H9 (cell line): ENCODE measurements at places on chromosomes 5 and 9. TPM values are rescaled to one million over a fixed set of nuclear protein-coding genes. Genes with fewer than 3 reads are reported as not detected.

Gene TOMM5
- 123 and 124 TPM in 2 replicates for total RNA-seq

Gene DAB2
- 2.3 and 2.7 TPM in 2 replicates for total RNA-seq

GRCh38 chr5:122007546-122007945, 45.8 kb downstream of the SRFBP1 start:
- H3K27me3 ChIP-seq = no peaks in the 10 kb centered on the region
- H3K4me1 ChIP-seq = no peaks in the 10 kb centered on the region
- no peak overlapping the region for H3K27ac ChIP-seq
- DNase-seq = no peak
- H3K4me3 ChIP-seq = no peak overlapping the region

DNA sequence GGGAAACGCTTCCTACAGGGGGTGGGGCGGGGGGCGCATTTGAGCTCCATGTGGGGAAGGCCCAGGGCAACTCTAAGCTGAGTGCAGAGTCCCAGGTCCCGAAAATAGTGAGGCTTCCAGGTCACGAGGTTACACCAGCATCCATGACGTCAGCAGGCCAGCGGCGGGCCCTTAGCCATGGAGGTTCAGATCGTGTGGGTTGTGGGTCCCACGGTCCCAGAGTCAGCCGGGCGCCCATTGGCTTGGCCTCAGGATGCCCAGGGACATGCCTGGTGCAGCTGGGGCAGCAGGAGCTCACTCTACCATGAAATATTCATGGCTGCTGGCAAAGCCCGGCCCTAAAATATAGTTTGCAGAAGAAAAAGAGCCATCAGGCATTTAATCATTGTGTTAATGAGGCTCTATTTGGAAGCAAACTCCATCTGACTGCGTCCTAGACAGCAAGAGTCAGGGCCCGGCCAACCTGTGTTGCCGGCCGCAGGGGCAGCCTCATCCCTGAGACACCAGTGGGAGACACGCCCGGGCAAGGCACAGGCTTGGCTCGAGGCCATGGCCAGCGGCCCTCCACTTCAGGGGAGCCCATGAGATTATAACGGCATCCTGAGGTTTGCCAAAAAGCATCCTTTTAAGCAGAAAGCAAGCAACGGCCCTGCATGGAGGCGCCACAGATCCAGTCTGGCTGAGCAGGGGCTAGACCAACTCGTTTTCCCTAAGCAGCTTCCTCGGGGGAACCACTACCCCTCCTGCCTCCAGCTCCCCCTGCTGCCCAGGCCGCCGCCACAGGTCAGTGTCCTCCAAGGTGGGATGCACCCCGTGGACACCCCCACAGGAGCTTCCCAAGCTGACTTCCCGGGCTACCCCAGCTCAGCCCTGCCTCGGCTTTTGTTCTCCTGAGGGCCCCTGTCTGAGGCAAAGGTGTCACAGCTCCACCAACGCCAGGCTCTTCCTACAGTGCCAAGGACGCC, 108.9 kb upstream of the PPP1R26 start:
- H3K27ac ChIP-seq = no peak overlapping the region
- peaks cover 5% of the 10 kb centered on the region for H3K36me3 ChIP-seq
- H3K4me1 ChIP-seq = peaks cover 3% of the 10 kb centered on the region
- H3K27me3 ChIP-seq = no peaks in the 10 kb centered on the region
- peak; percentile 44 for DNase-seq

DNA sequence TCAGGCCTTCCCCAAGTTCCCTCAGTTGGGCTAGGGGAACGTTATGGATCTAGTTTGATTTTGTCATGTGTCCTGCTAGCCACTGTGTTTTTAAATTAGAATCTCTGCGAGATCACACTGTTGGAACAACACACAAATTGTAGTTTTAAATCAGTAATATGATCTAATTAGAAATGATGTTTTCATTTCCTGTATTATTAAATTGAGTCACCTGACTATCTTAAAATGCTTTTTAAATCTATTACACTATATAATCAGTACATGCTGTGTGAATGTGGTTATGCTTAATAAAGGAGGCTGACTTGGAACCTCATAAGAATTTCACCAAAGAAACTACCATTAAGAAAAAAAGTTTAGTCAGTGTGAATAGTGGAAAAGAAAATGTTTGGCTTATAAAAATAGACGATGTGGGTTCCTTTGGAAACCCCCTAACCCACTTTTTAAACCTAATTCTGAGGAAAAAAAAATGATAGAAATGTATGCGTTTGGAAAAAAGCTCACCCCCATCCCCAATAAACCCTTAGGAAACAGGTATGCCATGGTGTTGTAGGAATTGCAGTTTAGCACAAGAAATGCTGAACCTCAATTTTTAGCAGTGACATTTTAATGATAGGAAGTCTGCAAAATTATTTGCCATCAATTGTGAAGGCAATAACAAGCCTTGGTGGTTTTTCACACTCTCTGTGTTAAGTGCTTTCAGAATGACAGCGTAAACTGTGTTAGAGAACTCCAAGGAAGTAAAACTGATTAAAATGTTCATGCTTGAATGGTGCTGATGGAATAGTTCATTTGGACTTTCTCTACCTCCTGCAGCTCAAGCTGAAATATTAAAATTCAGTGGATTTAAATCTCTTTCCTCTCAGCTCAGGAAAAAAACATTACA, 59.0 kb downstream of the TLE4 start:
- no peak for DNase-seq
- no peaks in the 10 kb centered on the region; the same call in none of the 2 replicates for H3K4me1 ChIP-seq
- H3K4me3 ChIP-seq = no peak overlapping the region

DNA sequence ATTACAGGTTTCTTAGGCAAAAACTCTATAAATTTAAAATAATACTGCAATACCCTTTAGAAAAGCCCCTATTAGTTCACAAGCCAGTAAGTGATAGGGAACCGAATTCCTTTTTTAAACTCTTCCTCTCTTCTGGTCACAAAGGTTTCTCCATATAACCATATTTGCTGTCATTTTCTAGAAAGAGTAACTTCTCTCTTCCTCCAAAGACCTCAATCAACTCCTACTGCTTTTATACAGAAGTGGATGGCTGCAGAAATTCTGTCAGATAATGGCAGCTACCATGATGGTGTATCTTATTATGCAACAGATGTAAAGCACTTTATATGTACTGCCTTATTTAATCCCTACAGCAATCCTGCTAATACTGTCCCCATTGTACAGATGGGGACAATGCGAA, 6.2 kb downstream of the TUT7 start:
- H3K27me3 ChIP-seq = no peaks in the 10 kb centered on the region
- H3K4me1 ChIP-seq = peaks cover 3% of the 10 kb centered on the region; the same call in 1 of the 2 replicates
- H3K27ac ChIP-seq = no peak overlapping the region
- no peak for DNase-seq

DNA sequence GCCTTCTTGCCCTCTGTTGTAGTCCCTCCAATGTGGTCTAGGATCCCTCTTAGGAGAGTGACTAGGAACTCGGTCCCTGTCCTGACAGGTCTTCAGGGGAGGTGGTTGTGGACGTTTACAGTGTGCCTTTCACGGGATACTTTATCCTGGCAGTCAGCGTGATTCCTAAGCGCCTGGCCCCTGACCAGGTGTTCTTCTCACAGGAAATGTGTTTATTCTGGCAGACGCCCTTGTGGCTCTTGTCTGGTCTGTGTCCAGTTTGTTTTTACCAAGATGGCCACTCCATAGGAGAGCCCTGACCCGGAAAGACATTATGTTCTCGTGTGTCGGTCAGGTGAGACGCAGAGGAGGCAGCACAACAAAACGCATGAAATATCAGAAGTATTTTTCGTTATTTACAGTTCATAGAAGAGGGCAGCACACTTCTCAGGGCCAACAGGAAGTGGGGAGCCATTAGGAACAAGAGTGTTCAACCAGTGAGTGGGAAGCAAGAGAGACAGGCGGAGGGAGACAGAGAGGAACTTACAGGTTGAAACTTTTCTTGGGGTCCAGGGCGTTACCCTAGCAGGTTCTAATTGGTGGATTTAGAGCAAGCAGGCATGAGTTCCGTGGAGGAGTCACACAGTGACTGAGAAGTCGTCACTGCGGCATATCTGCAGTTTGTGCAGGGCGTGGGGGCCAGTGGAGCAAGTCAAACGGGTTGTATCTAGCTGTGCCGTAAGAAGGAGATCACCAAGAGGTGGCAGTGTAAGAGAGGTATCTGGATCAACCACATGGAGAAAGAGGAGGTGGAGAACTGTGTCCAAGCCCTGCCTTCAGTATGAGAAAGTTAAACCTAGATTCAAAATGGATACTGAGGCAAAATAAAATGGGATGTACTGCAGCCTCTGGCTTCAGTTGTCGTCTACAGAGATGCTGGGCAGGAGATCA, 412.9 kb downstream of the ZSWIM6 start:
- H3K27ac ChIP-seq = no peak overlapping the region
- no peak for DNase-seq
- H3K4me3 ChIP-seq = no peak overlapping the region
- H3K36me3 ChIP-seq = peaks cover 3% of the 10 kb centered on the region; the same call in 1 of the 2 replicates
- H3K27me3 ChIP-seq = no peaks in the 10 kb centered on the region

DNA sequence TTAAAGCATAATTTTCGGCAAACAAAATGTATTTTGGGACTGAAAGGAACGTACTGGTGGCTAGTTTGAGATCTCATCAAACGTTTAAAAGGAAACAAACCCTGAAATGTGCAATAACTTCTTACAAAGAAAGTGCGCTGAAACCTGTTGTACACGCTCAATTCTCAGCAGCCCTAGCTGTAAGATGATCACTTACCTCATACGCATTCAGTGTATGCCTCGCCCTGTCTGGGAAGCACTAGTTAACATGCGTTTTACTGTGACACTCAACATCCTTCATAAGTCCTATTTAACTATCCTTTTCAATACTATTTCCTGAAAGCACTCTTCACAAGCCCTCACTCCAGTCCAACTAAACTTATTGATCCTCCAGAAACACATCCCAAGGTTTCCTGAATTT, 485.0 kb upstream of the EDIL3 start:
- DNase-seq = no peak
- peaks cover 2% of the 10 kb centered on the region; the same call in 1 of the 2 replicates for H3K4me1 ChIP-seq
- H3K36me3 ChIP-seq = no peaks in the 10 kb centered on the region
- H3K27me3 ChIP-seq = no peaks in the 10 kb centered on the region
- no peak overlapping the region for H3K27ac ChIP-seq

- H3K4me1 ChIP-seq = no peaks in the 10 kb centered on the region
- no peak for DNase-seq
Measured at GRCh38 chr5:172911628-172911880, 47.7 kb upstream of the RPL26L1 start.

- peak overlapping the region; percentile 61 for H3K4me3 ChIP-seq
- H3K4me1 ChIP-seq = no peaks in the 10 kb centered on the region; the same call in 1 of the 2 replicates
- H3K27ac ChIP-seq = no peak overlapping the region
- no peaks in the 10 kb centered on the region for H3K27me3 ChIP-seq
- peak; percentile 59 for DNase-seq
Measured at GRCh38 chr9:83956436-83957247, 23.4 kb downstream of the HNRNPK start.

GRCh38 chr5:151718646-151719045, 31.9 kb upstream of the SPARC start:
- no peak for DNase-seq
- H3K27me3 ChIP-seq = no peaks in the 10 kb centered on the region
- peaks cover 7% of the 10 kb centered on the region for H3K4me1 ChIP-seq
- H3K27ac ChIP-seq = no peak overlapping the region
